ENCODE measurements at places on chromosomes 4 and X.

GRCh38 chrX:17529151-17529745, 154.2 kb downstream of the NHS start:
- DNase-seq = no peak

GRCh38 chr4:160202802-160203201, 1099.9 kb downstream of the RAPGEF2 start:
- DNase-seq = no peak

- DNase-seq = no peak
These were observed 2.0 kb upstream of the METAP1 start for GRCh38 chr4:98993419-98994071.

GRCh38 chrX:101136235-101136634, 38.2 kb downstream of the CENPI start:
- DNase-seq = no peak

GRCh38 chr4:97670703-97671269, 472.5 kb downstream of the STPG2 start:
- DNase-seq = no peak

GRCh38 chrX:11445540-11445939, 152.3 kb downstream of the AMELX start:
- no peak for DNase-seq

DNA sequence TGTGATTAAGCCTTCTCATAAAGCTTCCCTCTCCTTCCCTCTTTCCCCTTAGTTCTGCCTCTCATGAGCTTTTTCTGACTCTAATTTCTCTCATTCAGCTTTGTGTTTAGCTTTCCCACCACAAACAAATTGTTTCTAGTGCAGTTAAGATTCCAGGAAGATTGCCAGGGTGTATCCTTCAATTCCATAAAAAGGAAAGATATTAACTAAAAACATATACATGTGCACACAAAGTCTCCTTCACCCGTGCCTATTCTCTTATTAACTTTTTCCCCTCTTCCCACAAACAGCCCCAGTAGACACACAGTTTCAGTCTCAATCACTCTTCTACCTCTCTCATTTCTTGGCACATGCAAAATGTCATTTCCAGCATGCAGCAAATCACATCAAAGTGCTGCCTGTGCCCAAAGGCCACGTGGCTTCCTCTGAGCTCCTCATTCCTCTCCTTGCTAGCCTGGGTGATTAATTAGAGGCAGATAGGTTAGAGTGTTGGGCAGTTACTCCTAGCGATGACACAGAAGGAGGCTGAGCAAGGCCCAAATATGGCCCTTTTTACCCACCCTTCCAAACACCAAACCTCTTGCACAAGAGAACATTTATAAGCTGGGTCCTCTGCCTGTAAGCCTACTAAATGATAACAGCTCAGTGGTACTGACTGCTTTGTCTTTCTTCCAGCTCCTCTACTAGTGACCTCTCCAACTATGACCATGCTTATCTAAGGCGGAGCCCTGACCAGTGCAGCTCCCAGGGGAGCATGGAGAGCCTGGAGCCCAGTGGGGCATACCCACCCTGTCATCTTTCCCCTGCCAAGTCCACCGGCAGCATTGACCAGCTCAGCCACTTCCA, 159.6 kb downstream of the SOWAHB start:
- DNase-seq = no peak

GRCh38 chrX:13357925-13358324, 38.1 kb upstream of the ATXN3L start:
- no peak for DNase-seq

- no peak for DNase-seq
These were observed 237.7 kb downstream of the GALNTL6 start for GRCh38 chr4:172050911-172051310.

DNA sequence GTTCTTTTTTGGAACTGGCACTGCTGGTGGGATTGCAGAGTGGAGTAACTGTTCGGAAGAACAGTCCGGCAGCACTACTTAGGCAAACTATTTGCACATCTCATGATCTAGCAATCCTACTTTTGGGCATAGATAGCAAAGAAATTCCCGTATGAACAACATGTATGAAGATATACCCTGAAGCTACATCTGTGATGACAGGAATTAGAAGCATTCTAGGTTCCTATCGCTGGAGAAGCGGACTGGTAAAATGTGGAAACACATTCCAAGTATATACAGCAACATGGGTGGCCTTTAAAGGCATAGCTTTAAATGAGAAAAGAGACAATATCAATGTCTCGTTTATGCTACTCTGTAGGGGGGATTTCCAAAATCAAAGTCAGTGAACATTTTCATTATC, 3.1 kb downstream of the DCAF16 start:
- no peak for DNase-seq

DNA sequence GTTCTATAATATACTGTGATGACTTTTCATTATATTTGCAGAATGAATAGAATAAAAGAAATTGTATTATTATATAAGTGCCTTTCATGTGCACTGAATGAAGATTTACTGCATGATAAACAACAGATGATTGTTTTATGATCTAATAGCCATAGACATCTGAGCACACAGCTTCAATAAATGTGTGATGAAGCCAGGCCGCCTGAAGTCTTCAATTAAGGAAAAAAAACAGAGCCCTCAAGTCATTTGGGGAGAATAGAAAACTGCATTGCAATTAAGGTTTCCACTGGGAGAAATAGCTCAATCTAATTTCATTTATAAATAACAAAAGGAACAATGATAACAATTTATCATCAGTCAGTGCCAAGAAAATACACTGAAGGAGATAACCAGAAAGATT, 955.2 kb downstream of the FSTL5 start:
- no peak for DNase-seq

- DNase-seq = no peak
These were observed 4.9 kb downstream of the PLAC8 start for GRCh38 chr4:83109480-83110222.

- no peak for DNase-seq
These were observed 14.3 kb downstream of the CT47C1 start for GRCh38 chrX:119087121-119087520.

- no peak for DNase-seq
These were observed 347.8 kb downstream of the ANK2 start for GRCh38 chr4:113397114-113397701.

DNA sequence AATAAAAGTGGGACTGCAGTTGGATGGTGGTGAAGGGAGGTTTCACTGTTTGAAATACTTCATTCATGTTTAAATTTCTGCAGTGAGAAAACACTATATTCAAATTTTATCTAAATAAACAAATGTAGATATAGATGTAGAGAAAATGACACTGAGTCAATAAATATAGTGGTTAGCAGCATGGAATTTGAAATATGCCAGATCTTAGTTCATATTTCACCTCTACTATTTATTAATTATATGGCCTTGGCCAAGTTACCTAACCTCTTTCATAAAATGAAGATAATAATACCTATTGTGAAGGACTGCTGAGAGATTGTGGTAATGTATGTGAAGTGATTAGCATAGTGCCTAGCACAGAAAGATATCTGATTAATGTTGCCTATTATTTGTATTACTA, 70.5 kb downstream of the AGTR2 start:
- DNase-seq = no peak

GRCh38 chr4:177487977-177488376, 45.7 kb upstream of the AGA start:
- DNase-seq = no peak

DNA sequence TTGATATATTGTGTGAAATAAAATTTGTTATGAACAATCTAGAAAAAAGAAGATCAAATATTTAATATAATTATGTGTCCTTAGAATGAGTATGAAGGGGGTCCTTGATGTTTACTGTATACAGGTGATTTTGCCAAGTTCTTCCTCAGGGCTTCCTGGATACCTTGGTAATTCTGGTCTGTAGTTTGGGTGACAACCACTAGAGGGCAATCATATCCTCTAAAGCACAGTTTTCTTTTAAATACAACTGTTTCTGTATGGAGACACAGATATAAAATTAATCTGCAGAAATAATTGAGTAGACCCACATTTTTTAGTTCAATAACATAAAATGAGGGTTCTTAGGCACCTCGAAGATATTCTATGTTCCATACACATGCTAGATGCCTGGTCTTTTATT, 157.7 kb downstream of the SPANXN1 start:
- DNase-seq = no peak

DNA sequence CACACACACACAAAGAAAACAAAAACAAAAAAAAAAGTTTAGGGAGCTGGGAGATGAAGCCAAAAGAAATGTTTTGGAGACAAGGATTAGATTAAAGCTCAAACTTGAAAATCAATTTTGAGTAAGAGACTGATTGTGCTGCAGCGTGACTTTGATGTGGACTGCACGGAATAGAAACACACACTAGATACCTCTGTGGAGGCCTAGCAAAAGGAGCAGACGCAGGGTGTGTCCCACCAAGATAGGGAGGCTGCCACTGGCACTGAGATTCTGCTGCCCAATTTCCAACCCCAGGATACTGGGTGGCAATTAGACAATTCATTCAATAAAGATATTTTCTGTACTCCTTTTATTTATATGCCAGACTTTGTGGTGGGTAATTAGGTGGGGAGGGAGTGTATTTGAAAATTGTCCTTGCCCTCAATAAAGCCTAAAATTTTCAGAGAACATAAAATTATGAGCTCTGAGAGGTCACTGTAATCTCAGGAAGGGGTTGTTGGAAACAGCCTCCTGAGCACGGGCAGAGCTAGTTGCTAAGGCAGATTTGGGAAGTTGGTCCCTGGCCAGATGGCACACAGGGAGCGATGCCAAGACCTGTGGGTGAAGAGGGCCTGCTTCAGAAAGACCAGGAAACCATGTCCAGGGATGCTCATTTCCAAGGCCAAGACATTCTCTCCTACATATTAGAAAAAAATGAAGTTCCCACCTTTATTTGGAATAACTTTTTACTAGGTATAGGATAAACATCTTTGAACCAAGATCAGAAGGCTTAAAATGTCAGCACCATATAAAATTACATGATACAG, 1.9 kb upstream of the PPP3CA start:
- no peak for DNase-seq

DNA sequence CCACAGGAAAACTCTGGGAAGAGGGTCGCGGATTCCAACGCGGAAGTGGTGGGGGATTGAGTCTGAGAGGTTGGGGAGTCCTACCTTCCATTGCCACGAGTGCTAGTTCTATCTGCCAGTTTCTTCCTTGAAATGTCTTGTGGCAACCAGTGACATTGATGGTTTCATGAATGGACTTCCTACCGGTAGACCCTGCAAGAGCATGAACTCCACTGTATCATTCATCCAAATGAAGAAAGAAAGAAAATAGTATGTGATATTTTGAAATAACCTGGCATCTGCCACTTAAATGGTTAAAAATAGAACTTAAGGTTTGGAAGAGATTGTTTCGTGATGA, 1.1 kb upstream of the SLC10A7 start:
- DNase-seq = no peak

DNA sequence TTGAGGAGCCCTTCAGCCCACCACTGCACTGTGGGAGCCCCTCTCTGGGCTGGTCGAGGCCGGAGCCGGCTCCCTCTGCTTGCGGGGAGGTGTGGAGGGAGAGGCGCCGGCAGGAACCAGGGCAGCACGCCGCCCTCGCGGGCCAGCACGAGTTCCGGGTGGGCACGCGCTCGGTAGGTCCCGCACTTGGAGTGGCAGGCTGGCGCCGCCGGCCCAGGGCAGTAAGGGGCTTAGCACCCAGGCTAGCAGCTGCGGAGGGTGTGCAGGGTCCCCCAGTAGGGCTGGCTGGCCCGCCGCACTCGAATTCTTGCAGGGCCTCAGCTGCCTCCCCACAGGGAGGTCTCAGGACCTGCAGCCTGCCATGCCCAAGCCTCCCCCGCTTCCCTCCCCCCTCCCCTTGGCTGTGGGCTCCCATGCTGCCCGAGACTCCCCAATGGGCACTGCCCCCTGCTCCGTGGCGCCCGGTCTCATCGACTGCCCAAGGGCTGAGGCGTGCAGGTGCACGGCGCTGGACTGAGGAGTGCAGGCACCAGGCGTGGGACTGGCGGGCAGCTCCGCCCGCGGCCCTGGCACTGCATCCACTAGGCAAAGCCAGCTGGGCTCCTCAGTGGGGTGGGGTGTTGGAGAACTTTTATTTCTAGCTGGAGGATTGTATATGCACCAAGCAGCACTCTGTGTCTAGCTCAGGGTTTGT, 127.5 kb downstream of the DCK start:
- no peak for DNase-seq

GRCh38 chr4:168480931-168481611, 779 bp upstream of the DDX60L start:
- DNase-seq = no peak

GRCh38 chr4:156473151-156473550, 498.4 kb downstream of the PDGFC start:
- no peak for DNase-seq

DNA sequence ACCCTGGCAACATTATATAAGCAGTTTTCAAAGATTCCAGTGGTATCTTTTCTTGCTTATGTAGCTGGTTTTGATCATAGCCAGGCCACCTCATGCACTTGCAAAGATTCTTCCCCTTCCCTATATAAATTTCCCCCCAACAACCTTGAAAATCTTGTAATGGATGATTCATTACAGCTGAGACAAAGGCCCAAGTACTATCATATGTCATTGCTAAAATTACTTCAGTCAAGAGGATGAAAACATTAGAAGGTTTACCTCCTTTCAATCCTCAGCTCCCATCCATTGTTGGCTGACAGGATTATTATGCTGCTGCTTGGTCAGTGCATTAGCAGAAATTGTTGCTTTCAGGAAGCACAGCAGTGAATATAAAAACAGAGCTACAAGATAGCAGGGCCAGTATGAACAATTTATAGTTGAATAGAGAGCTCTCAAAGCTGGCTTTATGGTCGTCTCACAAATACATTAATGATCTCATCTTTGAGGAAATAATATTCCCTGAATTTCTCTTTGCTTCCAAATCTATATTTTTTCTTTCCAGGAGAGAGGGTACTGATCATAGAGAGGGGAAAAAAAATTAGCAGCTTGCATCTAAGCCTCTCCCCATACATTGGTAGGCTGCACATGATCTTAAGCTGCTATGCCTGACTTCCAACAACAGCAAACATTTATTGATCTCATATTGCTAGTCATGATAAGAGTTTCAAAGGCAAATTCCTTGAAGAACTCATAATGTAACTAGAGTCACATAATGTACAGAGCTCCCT, 7.7 kb upstream of the ARHGEF38 start:
- DNase-seq = no peak

DNA sequence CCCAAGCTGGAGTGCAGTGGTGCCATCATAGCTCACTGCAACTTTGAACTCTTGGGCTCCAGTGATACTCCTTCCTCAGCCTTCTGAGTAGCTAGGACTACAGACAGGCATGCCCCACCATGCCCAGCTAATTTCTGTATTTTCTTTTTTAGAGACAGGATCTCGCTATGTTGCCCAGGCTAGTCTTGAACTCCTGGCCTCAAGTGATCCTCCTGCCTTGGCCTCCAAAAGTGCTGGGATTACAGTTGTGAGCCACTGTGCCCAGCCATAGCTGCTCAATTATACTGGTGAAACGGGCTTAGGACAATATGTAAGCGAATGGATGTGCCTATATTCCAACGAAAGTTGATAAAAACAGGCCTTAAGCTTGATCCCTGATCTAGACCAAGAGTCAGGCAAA, 13.1 kb downstream of the CASP3 start:
- no peak for DNase-seq

DNA sequence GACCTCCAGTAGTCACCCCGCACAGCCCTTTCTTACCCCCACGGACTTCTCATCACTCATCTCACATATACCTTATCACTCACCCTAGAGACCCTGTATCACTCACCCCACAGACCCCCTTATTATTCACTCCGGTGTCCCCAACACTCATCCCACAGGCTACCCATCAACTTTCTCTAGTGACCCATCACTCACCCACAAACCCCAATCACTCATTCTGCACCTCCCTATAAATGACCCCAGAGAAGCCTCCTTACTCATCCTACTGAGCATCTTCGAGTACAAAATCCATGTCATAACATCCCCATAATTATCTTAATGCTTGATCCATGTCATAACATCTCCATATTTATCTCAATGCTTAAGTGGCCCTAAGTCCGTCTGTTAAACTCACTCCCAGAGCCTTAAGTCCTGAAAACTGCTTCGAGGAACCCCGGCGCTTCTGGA, 934 bp downstream of the ZNF41 start:
- DNase-seq = no peak
